ENCODE measurements at places on chromosomes 5 and 9. TPM values are rescaled to one million over a fixed set of nuclear protein-coding genes. Genes with fewer than 3 reads are reported as not detected.

DNA sequence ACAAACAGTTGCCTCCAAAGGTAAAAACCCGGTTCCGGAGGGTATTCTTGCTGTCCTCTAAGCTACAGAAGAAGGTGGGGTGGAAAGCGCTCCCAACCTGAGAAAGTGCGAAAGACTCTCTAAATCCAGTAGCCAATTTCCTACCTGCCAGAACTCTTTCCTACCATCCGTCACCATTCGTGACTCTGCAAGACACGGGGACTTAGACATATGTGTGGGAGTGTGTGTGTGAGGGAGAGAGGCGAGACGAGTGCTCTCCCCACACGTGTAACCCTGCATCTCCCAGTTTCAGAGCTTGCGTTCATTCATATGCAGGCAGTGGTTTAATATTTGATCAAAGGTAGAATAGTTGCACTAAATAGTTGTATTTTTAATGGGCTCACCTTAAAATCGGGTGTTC lies 473 bp upstream of the GABRA1 start:
- no peak overlapping the region for H3K27ac ChIP-seq
- DNase-seq, result no peak
- H3K4me1 ChIP-seq, result no peaks in the 10 kb centered on the region
- no peaks in the 10 kb centered on the region for H3K36me3 ChIP-seq

- H3K4me1 ChIP-seq, result no peaks in the 10 kb centered on the region
- no peaks in the 10 kb centered on the region for H3K27me3 ChIP-seq
- no peak overlapping the region for H3K27ac ChIP-seq
These were observed 352.5 kb downstream of the ENC1 start for GRCh38 chr5:74288038-74288437.

Gene TAS2R1
- total RNA-seq, result not detected

Gene PRSS3
- not detected for total RNA-seq

- H3K27me3 ChIP-seq, result no peaks in the 10 kb centered on the region
- H3K36me3 ChIP-seq, result no peaks in the 10 kb centered on the region
- H3K27ac ChIP-seq, result no peak overlapping the region
These were observed 107.6 kb downstream of the GRIA1 start for GRCh38 chr5:153598099-153598498.

GRCh38 chr5:158727136-158727535 lies 372.6 kb downstream of the EBF1 start:
- no peaks in the 10 kb centered on the region for H3K36me3 ChIP-seq
- peaks cover 38% of the 10 kb centered on the region for H3K4me1 ChIP-seq
- H3K4me3 ChIP-seq, result peak overlapping the region; percentile 11
- peak overlapping the region; percentile 94 for H3K27ac ChIP-seq
- no peaks in the 10 kb centered on the region for H3K27me3 ChIP-seq

DNA sequence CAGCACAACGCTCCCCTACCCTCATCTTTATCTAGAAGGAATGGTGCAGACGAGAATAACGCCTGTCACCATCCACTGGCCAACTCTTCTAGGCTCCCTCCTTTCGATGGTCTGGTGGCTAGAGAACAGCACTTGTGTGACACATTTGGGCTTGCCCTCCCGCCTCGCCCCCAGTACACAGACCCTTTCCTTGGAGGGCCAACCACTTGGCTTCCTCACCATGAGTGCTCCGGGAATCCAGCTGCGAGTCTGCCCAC lies 1.4 kb downstream of the GNAQ start:
- peak; percentile 47 for DNase-seq
- no peaks in the 10 kb centered on the region for H3K27me3 ChIP-seq
- peaks cover 7% of the 10 kb centered on the region for H3K36me3 ChIP-seq
- peaks cover 34% of the 10 kb centered on the region for H3K4me1 ChIP-seq
- peak overlapping the region; percentile 98 for H3K4me3 ChIP-seq
- peak overlapping the region; percentile 28 for H3K27ac ChIP-seq

- H3K27me3 ChIP-seq, result no peaks in the 10 kb centered on the region
- no peaks in the 10 kb centered on the region for H3K36me3 ChIP-seq
- no peaks in the 10 kb centered on the region for H3K4me1 ChIP-seq
- no peak overlapping the region for H3K4me3 ChIP-seq
These were observed 1092.0 kb downstream of the MAT2B start for GRCh38 chr5:164597293-164597900.

DNA sequence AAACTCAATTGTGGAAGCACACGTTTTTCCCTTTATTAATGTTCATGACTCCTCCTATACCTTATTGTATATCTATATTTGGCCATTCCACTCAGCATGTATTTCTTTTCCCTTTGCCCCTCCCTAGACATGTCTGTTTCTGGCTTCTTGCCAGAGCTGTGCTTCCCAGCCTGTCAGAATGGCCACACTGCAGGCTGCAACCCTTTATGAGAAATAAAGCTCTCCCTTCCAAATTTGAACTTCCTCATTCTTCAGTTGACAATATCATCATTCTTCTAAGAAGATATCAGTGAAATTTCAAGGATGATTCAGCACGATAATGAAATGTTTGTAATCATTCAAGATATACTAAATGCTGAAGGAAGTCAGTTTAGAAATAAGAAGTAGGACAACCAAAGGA lies 107.6 kb upstream of the PRSS3 start:
- no peaks in the 10 kb centered on the region for H3K36me3 ChIP-seq
- no peaks in the 10 kb centered on the region for H3K27me3 ChIP-seq
- H3K4me1 ChIP-seq, result no peaks in the 10 kb centered on the region
- no peak overlapping the region for H3K27ac ChIP-seq
- no peak for DNase-seq

DNA sequence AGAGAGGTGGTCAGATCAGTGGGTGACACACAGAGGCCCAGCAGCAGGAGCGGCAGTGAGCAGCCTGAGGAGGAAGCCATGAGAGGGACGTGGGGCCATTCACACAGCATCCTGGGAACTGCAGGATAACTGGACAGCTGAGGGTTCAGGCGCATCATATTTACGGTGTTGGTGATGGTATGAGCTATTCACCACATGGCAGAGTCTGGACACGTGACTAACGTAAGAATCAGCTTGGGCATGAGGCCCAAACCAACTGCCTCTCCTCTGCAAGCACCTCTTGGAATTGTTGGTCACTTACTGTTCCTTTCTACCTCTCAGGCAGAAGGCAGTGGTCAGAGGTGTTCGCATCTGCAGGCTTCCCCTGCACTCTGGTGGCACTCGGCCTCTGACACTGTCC lies 141.1 kb downstream of the ENTREP1 start:
- no peak for DNase-seq
- no peaks in the 10 kb centered on the region for H3K27me3 ChIP-seq
- H3K4me1 ChIP-seq, result no peaks in the 10 kb centered on the region
- H3K4me3 ChIP-seq, result no peak overlapping the region

Gene HTR4
- total RNA-seq, result not detected

DNA sequence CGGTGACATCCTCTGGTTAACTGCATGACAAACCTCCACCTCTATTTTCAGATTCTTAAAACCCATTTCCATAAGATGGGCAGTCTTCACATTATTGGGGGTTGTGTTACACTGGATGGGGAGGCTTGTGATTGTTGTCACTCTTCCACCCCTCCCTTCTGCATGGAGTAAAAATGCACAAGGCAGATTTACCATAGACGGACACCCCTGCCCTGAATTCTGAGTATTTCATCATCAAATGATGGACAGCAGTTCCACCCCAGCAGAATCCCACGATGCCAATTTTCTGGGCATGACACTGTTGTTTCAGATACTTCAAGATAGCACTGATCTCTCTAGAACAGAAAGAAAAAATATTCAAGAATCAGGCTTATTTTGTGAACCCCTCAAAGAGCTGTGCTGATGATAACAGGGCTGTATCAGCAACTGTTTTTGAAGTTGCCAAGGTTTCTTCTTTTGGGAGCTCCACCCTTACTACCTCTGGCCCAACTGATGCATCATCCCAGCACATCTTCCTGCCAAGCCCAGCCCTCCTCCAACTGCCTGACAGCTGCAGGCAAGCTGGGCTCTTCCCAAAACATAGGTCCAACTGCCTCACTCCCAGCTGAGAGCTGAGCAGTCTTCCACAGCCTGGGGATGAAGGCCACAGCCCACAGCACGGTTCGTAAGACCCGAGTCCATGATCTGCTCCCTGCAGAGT lies 21.4 kb downstream of the CMBL start:
- no peak overlapping the region for H3K27ac ChIP-seq
- peaks cover 3% of the 10 kb centered on the region for H3K4me1 ChIP-seq

- peaks cover 5% of the 10 kb centered on the region for H3K4me1 ChIP-seq
- H3K36me3 ChIP-seq, result no peaks in the 10 kb centered on the region
- H3K4me3 ChIP-seq, result no peak overlapping the region
- peaks cover 94% of the 10 kb centered on the region for H3K27me3 ChIP-seq
- no peak for DNase-seq
These were observed 579 bp downstream of the BARHL1 start for GRCh38 chr9:132582786-132583583.

DNA sequence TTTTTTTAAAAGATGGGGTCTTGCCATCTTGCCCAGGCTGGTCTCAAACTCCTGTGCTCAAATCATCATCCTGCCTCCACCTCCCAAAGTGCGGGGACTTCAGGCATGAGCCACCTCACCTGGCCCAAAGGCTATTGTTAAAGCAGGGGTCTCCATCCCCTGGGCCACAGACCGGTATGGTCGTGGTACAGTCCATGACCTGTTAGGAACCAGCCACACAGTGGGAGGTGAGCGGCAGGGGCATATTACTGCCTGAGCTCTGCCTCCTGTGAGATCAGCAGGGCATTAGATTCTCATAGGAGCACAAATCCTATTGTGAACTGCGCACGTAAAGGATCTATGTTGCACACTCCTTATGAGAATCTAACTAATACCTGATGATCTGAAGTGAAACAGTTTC lies 7.3 kb upstream of the NOL6 start:
- H3K36me3 ChIP-seq, result no peaks in the 10 kb centered on the region
- DNase-seq, result no peak
- H3K27me3 ChIP-seq, result no peaks in the 10 kb centered on the region

Gene ABCA1
- 4.7 TPM for total RNA-seq

Gene NEUROG1
- not detected for total RNA-seq

GRCh38 chr9:69027355-69028097 lies 8.0 kb upstream of the FXN start:
- no peaks in the 10 kb centered on the region for H3K4me1 ChIP-seq
- no peak overlapping the region for H3K4me3 ChIP-seq
- no peaks in the 10 kb centered on the region for H3K36me3 ChIP-seq
- no peak for DNase-seq

Gene GPBP1
- total RNA-seq, result 77.7 TPM

Gene TMOD1
- not detected for total RNA-seq

DNA sequence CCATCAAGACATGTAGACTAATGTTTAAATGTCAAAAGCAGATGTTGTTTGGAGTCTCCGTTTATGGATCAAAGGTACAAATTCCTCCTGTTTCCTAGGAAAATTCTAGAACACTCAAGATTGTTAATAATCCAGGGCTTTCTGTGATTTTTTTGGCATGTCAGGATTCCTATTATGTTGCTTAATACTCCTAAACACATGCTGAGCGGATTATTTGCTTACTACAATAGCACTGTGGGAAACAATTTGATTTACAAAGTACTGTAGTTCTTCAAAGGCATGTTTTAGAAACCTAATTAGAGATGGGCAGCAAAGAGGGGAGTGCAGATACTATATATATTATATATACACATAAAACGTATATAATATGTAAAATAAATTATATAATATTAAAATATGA lies 19.0 kb upstream of the SCAMP1 start:
- no peaks in the 10 kb centered on the region for H3K4me1 ChIP-seq
- H3K36me3 ChIP-seq, result no peaks in the 10 kb centered on the region
- no peak overlapping the region for H3K4me3 ChIP-seq
- H3K27me3 ChIP-seq, result no peaks in the 10 kb centered on the region

DNA sequence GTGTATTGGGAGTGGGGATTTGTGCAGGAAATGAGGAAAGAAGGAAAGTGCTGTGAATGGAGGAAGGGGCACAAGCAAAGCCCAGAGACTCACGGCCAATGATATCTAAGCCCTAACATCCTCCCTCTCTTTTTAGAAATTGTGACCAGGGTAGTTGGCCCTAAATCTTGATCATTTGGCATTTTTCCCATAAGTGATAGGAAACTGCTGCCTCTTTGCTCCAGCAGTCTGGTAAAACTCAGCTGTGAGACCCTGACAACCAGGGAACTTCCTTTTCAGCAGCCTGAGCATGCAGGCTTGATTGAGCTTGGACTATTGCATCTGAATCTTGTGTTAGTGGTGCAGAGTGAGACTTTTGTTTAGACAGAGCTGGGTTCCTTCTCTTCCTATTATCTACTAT lies 9.6 kb upstream of the ADRB2 start:
- H3K27me3 ChIP-seq, result no peaks in the 10 kb centered on the region
- no peaks in the 10 kb centered on the region for H3K36me3 ChIP-seq
- H3K27ac ChIP-seq, result no peak overlapping the region
- no peak for DNase-seq
- no peak overlapping the region for H3K4me3 ChIP-seq

- peak; percentile 68 for DNase-seq
- no peak overlapping the region for H3K4me3 ChIP-seq
- no peak overlapping the region for H3K27ac ChIP-seq
These were observed 32.7 kb downstream of the TMEFF1 start for GRCh38 chr9:100505564-100506159.

Gene NOXA1
- not detected for total RNA-seq

Gene PCDHA2
- not detected for total RNA-seq

- H3K27me3 ChIP-seq, result peaks cover 5% of the 10 kb centered on the region
- no peak overlapping the region for H3K4me3 ChIP-seq
- no peak for DNase-seq
- no peak overlapping the region for H3K27ac ChIP-seq
These were observed 30.4 kb downstream of the FAM163B start for GRCh38 chr9:133578524-133579441.

GRCh38 chr9:116219686-116220085 lies 66.1 kb downstream of the PAPPA start:
- no peak overlapping the region for H3K4me3 ChIP-seq
- H3K27ac ChIP-seq, result no peak overlapping the region
- no peaks in the 10 kb centered on the region for H3K4me1 ChIP-seq
- peaks cover 14% of the 10 kb centered on the region for H3K36me3 ChIP-seq
- DNase-seq, result no peak

Gene SPINK13
- total RNA-seq, result not detected

Measured in SJSA1 (cell line).